ENCODE measurements at places on chromosomes 2 and 18.

DNA sequence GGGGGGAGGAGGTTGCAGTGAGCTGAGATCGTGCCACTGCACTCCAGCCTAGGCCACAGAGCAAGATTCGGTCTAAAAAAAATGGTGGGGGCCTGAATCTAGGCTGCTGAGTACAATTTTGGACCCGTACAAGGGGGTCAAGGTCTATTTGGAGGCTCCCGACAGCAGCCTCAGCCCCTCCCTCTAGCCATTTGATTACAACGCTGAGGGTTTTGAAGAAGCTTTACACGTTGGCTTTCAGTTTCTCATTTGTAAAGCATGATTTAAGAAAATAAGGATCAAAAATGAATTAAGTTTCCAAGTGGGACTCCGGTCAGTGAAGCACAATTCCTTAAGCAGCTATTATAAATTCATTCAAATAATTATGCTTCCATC lies 133.9 kb downstream of the TGIF1 start:
- DNase-seq: no peak

- no peak for DNase-seq
These were observed 21.7 kb downstream of the REV1 start for GRCh38 chr2:99468155-99468554.

GRCh38 chr2:102765061-102765460 lies 3.2 kb downstream of the TMEM182 start:
- no peak for DNase-seq

DNA sequence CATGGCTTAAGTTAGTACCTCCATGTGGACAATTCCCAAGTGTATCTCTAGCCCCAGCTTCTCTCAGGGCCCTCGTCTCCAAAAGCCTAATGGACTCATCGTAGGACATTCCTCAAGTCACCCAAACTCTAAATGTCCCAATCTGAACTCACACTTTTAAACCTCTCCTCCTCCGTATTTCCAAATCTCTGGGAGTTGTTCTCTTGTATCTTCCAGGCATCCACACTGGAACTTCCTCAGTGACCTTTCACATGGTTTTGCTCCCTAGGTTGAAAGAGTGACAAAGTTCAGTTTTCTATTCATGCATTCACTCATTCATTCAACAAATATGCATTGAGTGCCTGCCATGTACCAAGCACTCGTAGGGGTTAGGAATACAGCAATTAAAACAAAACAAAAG lies 220.2 kb downstream of the ALPK2 start:
- no peak for DNase-seq

- no peak for DNase-seq
These were observed 68.1 kb downstream of the WDSUB1 start for GRCh38 chr2:159218389-159218788.

DNA sequence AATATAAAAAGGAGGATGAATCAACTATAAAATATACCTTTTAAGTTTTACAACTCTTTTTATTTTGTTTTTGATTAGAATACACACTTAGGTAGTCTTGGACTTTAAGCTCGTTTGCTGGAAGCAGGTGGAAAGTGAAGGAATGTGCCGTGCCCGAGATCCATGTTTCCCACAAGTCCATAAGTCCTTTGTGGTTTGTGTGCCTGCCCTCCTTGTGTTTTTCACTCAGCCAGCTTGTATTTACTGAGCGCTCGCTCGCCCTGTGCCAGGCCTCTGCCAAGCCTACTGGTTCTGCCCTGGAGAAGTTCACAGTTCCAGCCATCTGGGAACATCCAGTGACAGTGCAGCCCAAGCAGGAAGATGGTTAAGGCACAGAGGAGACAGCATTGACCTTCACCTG lies 142.6 kb downstream of the MGAT5 start:
- DNase-seq: no peak

DNA sequence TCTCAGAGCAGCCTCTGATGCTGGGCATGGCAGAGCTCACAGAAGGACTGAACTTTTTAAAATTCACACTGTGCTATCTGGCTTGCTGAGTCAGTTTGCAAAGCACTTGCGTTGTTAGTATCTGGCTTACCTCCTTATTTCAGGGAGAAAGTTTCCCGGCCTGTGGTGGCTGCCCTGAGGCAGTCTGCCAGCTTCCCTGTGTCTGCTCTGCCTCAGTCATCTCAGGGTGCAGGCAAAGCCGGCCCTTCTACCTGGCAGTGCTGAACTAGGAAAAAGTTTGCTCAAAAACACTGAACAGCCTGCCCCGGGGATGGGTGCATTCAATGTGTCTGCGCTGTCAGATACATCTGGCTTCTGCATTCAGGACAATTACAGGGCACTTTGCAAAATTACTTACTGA lies 90.2 kb upstream of the UXS1 start:
- no peak for DNase-seq

DNA sequence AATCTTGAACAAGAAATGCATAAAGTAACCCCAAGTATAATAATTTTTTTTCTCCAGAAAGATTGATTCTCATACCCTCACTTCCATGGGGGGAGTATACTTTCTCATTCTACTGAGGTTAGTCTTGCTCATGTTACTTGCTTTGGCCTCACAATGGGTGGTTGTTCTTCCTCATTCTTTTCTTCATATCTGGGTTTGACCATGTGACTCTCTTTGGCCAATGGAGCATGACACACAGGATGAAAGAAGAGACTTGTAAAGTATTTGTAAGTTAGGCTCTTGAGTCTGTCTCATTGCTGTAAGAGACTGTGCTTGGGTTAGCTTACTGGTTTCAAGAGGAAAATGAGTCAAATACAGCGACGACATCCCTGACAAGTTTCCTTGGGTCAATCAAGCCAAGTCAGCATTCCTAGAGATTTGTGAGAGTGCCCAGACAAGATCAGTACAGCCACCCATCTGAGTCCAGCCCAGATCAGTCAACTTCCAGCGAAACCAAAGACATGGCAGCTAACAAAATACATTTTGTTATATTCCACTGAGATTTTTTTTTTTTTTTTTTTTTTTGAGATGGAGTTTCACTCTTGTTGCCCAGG lies 970.2 kb downstream of the BCL11A start:
- no peak for DNase-seq

DNA sequence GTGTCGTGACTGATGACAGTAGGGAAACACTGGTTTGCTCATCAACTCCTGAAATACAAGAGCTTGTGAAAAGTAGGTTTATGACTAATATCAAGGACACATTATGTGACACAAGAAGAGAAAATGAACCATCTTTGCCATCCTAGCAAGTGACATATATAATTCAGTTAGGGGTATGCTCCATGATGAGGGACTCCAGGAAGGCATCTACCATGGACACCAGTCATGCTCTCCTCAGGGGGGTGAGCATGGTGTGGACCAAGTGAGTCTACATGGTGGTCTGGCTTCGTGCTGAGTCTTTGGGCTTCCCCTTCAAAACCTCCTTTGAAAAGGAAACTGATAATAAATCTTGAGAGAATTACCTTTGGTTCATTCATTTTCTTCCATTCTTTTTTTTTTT lies 11.7 kb upstream of the SERPINB5 start:
- DNase-seq: no peak

- no peak for DNase-seq
These were observed 2.4 kb downstream of the ALKAL2 start for GRCh38 chr2:285531-285930.

- DNase-seq: no peak
These were observed 44.8 kb downstream of the NDUFAF7 start for GRCh38 chr2:37276291-37276690.

DNA sequence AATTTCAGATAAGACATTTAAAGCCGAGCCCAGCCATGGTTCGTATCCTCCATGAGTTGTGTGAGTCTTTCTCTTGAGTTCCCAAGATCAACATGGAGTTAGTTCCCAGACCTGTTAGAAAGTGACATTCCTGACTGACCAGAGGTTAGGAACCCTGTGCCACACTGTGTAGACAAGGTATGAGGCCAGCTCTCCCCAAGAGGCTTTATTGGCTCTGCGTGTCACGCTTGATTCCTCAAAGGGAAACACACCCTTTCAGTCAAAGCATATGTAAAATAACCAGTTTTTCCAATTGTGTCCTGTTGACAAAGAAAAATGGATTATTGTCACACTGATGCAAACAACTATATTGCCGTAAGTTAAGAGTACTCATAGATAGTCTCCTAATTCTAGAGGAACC lies 1.2 kb downstream of the SULT1C3 start:
- no peak for DNase-seq

GRCh38 chr2:9703701-9704221 lies 73.0 kb upstream of the YWHAQ start:
- DNase-seq: peak; percentile 62
